ENCODE measurements at places on chromosomes 2 and 18. TPM values are rescaled to one million over a fixed set of nuclear protein-coding genes. Genes with fewer than 3 reads are reported as not detected.

The FER1L5 gene
- 0.74 TPM for total RNA-seq

The CBLN2 gene
- total RNA-seq = not detected

GRCh38 chr2:83826577-83826976 lies 632.5 kb downstream of the SUCLG1 start:
- no peaks in the 10 kb centered on the region for H3K27me3 ChIP-seq
- no peaks in the 10 kb centered on the region for H3K4me1 ChIP-seq
- H3K4me3 ChIP-seq = no peak overlapping the region

GRCh38 chr18:52716973-52717372 lies 377.0 kb downstream of the DCC start:
- no peaks in the 10 kb centered on the region for H3K36me3 ChIP-seq
- H3K4me1 ChIP-seq = no peaks in the 10 kb centered on the region
- DNase-seq = no peak
- H3K27ac ChIP-seq = no peak overlapping the region

- no peak for DNase-seq
- no peaks in the 10 kb centered on the region for H3K4me1 ChIP-seq
- H3K4me3 ChIP-seq = no peak overlapping the region
- H3K27ac ChIP-seq = no peak overlapping the region
These were observed 92.0 kb downstream of the POU3F3 start for GRCh38 chr2:104945866-104946265.

DNA sequence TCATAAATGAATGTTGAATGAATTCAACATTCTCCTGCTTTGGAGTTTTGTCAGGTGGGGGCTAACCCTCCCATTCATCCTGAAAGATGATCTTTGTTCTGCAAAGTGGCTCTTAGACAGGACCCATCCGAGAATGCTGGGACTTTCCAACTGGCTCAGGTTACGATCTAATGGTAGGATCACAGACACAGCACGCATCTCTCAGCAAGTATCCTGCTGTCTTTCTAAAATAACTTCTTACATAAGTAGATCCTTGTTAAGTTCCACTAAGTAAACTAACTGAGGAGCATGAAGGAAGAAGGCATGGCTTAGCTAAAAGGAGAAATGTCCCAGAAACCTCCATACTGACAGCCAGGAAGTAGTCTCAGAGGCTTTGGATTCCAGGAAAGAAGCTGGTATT lies 23.7 kb downstream of the CYP27A1 start:
- no peak for DNase-seq
- H3K4me3 ChIP-seq = no peak overlapping the region
- H3K36me3 ChIP-seq = no peaks in the 10 kb centered on the region
- no peaks in the 10 kb centered on the region for H3K27me3 ChIP-seq
- H3K27ac ChIP-seq = peak overlapping the region; percentile 75

- H3K27me3 ChIP-seq = no peaks in the 10 kb centered on the region
- DNase-seq = no peak
- H3K4me3 ChIP-seq = no peak overlapping the region
- H3K27ac ChIP-seq = no peak overlapping the region
These were observed 691.4 kb downstream of the CPS1 start for GRCh38 chr2:211247751-211248150.

Data from vagina (tissue), 2 donors.